ENCODE measurements at places on chromosomes 7 and 10. TPM values are rescaled to one million over a fixed set of nuclear protein-coding genes. Genes with fewer than 3 reads are reported as not detected.

DNA sequence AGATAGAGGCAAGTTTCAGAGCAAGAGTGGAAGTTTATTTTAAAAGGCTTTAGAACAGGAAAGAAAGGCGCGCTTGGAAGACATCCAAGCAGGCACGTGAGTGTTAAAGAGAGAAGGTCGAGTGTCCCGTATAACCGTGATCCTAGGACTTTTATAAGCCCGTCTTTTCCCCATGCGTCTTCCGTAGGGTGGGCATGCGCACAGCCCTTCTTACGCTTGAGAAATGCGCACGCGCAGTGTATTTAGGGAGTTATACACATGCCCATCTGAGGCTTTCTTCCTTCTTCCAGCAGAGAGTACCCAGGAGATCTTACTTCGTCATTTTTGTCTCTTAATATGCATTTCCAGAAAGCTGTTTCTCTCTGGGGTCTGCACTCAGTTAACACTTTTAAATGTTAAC is 52.4 kb downstream of the CALD1 start:
- H3K36me3 ChIP-seq = no peaks in the 10 kb centered on the region
- no peaks in the 10 kb centered on the region for H3K4me1 ChIP-seq
- peak overlapping the region; percentile 25 for H3K27ac ChIP-seq
- H3K27me3 ChIP-seq = no peaks in the 10 kb centered on the region
- H3K4me3 ChIP-seq = no peak overlapping the region
- no peak for DNase-seq

The PVRIG gene
- total RNA-seq = 0.66 TPM

The ZMYND11 gene
- 96.2 TPM for total RNA-seq

DNA sequence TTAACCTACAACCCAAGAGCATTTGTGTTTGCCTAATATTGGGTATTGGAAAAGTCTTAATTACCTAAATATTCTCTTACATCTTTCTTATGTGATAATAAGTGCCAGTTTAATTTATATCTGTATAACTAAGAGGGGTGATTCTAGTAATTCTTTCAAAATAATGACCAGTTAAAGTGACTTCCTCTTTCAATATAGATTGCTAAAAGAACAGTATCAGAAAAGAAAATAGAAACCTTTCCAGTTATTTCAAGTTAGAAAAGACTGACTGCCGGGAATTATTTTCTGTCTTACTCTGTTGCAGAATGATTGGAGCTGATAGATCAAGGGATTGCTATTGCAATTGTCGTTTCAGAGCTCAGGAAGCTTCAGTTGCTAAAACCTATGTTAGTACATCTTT is 525.0 kb upstream of the SEMA3D start:
- no peak for DNase-seq
- H3K4me1 ChIP-seq = no peaks in the 10 kb centered on the region
- H3K27ac ChIP-seq = no peak overlapping the region
- no peaks in the 10 kb centered on the region for H3K36me3 ChIP-seq
- no peak overlapping the region for H3K4me3 ChIP-seq

GRCh38 chr7:27194002-27194352 is 5.9 kb downstream of the HOXA13 start:
- H3K4me1 ChIP-seq = peaks cover 5% of the 10 kb centered on the region
- H3K27ac ChIP-seq = no peak overlapping the region
- peaks cover 29% of the 10 kb centered on the region for H3K27me3 ChIP-seq
- no peak for DNase-seq
- H3K4me3 ChIP-seq = no peak overlapping the region

The CACNB2 gene
- total RNA-seq = 0.48 TPM

DNA sequence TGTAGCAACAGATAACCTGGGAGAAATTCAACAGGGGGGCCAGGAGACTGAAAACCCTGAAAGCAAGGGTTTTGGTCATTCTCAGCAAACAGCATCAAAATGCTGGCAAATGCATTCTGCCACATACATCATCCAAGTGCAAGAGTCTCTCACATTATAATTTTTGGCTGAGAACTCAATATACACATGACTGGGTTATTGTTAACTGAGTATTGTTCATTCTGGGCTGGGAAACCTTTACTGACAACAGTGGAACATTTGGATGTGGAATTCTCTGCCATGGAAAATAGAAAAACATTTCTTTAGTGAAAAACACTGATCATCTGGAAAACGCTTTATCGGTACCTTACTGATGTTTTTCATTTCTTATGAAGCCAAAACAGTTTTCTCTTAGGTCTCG is 73.1 kb upstream of the MET start:
- DNase-seq = no peak
- no peak overlapping the region for H3K27ac ChIP-seq
- no peak overlapping the region for H3K4me3 ChIP-seq
- H3K27me3 ChIP-seq = no peaks in the 10 kb centered on the region
- no peaks in the 10 kb centered on the region for H3K36me3 ChIP-seq

GRCh38 chr7:86643561-86644281 is at the start of gene GRM3:
Gene GRM3, plus strand, starts transcription at chr7:86643909. Its CDS starts 121,237 bp downstream, at chr7:86765146.
- H3K27ac ChIP-seq = no peak within 1 kb of the TSS
- H3K27me3 ChIP-seq = peaks cover 53% of the 10 kb centered on the region
- no peaks in the 10 kb centered on the region for H3K36me3 ChIP-seq
- no peaks in the 10 kb centered on the region for H3K4me1 ChIP-seq
- H3K4me3 ChIP-seq = peak within 1 kb of the TSS; percentile 26

The COMTD1 gene
- 28.5 TPM for total RNA-seq

- H3K4me1 ChIP-seq = no peaks in the 10 kb centered on the region
- H3K27ac ChIP-seq = no peak overlapping the region
- no peak overlapping the region for H3K4me3 ChIP-seq
- no peaks in the 10 kb centered on the region for H3K36me3 ChIP-seq
- H3K27me3 ChIP-seq = peaks cover 3% of the 10 kb centered on the region
Observed at GRCh38 chr7:156058248-156058647, 246.0 kb upstream of the SHH start.

- no peak overlapping the region for H3K27ac ChIP-seq
- no peak overlapping the region for H3K4me3 ChIP-seq
- no peaks in the 10 kb centered on the region for H3K36me3 ChIP-seq
- DNase-seq = no peak
- no peaks in the 10 kb centered on the region for H3K27me3 ChIP-seq
Observed at GRCh38 chr7:39540320-39540719, 25.9 kb upstream of the YAE1 start.

GRCh38 chr10:87860156-87860795 is 3.1 kb downstream of the KLLN start:
- no peak for DNase-seq
- H3K27ac ChIP-seq = peak overlapping the region; percentile 64
- no peak overlapping the region for H3K4me3 ChIP-seq
- no peaks in the 10 kb centered on the region for H3K36me3 ChIP-seq

- no peak overlapping the region for H3K4me3 ChIP-seq
- H3K4me1 ChIP-seq = no peaks in the 10 kb centered on the region
- H3K27ac ChIP-seq = no peak overlapping the region
- H3K27me3 ChIP-seq = no peaks in the 10 kb centered on the region
- no peaks in the 10 kb centered on the region for H3K36me3 ChIP-seq
Observed at GRCh38 chr7:64515330-64515729, 47.5 kb downstream of the ZNF680 start.

The CD36 gene
- total RNA-seq = 919 TPM

The VSTM4 gene
- 9.5 TPM for total RNA-seq

The LEP gene
- 498 TPM for total RNA-seq

The ACBD7 gene
- total RNA-seq = not detected

The CNTNAP2 gene
- 0.29 TPM for total RNA-seq

DNA sequence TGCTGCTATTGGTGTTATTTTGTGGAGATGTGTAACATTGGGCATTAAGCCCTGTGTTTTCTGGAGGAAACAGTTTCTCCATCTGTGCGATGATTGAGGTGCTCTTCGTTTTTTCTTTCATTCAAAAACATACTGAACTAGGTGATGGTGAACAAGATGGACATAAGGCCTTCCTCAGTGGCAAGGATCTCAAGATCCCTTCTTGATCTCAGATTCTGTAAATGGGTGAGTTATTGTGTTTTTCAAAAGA is 759 bp upstream of the ELAPOR2 start:
- peak overlapping the region; percentile 96 for H3K4me3 ChIP-seq
- DNase-seq = no peak
- peak overlapping the region; percentile 75 for H3K27ac ChIP-seq
- no peaks in the 10 kb centered on the region for H3K27me3 ChIP-seq
- no peaks in the 10 kb centered on the region for H3K4me1 ChIP-seq
- no peaks in the 10 kb centered on the region for H3K36me3 ChIP-seq

Data from breast epithelium (tissue), 4 donors.